ENCODE measurements at places on chromosomes 3 and 15.

DNA sequence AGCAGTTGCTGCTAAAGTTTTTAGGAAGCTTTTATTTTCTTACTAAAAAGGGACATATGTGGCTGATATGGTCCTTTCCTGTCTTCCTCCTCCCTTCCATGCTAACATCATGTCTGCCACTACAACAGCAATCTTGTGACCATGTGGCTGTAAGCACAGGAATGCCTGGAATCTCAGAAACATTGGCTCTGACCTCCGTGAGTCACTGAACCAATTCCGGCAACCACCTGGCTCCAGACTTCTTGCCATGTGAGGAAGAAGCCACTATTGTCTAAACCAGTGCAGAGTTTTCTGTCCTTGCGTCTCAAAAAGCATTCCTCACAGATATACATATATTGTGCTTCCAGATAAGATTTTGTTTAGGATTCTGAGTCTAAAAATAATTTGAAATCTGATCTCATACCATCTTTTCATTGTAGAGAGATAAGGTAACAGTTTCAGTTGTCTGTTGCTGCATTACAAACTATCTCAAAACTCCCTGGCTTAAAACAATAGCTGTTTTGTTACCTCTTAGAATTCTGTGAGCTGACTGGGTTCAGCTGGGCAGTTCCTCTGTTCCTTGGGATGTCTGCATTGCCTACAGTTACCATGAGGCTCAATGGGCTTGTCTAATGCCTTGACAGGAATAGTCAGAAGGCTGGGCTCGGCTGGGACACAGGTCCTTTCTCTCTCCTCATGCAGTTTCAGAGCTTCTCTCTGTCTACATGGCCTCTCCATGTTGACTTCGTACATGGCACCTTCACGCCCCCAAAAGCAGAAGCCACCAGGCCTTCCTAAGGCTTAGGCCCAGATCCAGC is 77.3 kb upstream of the MAGI1 start:
- DNase-seq: no peak

DNA sequence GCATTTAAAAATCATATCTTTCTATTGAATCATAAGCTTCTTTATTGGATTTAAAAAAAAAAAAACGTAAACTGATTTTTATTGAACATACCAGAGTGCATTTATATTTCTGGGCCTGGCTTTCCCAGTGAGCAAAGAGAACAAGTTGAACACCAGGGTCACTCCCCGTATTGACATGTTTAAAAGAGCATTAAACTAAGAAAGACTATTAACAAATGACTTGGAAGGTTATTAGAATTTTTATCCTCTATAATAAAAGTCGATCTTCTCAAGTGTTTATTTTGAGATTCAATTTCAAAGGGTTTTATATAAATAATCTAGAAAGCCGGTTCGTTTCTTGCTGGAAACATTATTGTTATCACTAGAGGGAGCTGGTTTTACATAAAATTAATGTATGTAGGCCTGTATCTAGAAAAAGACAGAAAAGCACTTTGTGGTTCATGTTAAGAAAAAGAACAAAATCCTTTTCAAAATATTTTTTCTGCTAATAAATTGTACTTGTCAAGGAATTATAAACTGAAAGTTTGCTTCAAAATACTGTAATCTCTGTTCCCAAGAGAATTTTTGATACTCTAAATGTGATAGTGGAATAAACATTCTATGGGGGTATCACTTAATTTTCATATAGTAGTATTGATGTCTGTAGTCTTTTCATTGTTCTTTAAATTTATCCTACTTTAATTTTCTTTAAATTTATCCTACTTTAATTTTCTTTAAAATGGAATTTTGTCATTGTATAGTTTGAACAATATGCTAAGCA is 321.8 kb upstream of the MME start:
- DNase-seq: no peak

GRCh38 chr3:197736010-197736490 is 654 bp downstream of the RUBCN start:
- DNase-seq: peak; percentile 35

GRCh38 chr15:35669432-35670045 is 123.6 kb upstream of the DPH6 start:
- DNase-seq: no peak

- DNase-seq: no peak
These were observed 323.0 kb upstream of the CDIN1 start for GRCh38 chr15:36256404-36256807.
